ENCODE measurements at places on chromosomes 11 and 22.

- DNase-seq: no peak
These were observed 7.0 kb upstream of the CASP12 start for GRCh38 chr11:104905271-104905670.

DNA sequence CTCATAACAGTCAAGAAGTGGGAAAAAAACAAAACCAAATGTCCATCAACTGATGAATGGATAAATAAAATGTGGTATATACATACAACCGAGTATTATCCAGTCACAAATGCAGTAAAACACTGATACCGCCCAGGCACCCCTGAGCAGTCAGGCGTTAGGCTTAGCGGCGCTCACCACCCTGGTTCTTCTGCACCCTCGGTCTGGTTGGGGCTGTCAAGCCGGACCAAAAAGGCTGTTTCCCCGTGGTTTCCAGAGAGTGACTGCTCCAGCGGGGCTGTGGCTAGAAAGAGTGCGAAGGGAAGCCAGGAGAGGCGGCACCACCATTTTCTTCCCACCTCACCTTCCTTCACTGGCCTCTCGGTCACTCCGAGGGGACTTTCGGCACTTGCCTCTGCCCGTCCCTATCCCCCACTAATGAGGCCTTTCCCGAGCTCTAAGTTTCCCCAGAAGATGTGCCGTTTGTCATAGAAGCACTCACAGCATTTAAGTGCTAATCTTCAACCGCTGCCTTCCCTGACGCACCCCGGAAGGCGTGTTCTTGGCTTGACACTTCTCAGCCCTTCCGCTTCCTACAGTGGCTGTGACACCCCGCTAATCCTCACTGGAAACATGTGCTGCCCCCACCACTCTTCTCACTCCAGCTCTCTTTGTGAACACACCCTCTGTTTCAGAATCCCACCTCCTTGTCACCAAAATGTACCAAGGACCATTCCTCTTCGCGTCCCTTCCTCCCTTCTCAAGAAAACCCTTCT is 42.4 kb downstream of the FCHSD2 start:
- DNase-seq: no peak

- DNase-seq: no peak
These were observed 142.4 kb downstream of the MPPED1 start for GRCh38 chr22:43554259-43554636.

DNA sequence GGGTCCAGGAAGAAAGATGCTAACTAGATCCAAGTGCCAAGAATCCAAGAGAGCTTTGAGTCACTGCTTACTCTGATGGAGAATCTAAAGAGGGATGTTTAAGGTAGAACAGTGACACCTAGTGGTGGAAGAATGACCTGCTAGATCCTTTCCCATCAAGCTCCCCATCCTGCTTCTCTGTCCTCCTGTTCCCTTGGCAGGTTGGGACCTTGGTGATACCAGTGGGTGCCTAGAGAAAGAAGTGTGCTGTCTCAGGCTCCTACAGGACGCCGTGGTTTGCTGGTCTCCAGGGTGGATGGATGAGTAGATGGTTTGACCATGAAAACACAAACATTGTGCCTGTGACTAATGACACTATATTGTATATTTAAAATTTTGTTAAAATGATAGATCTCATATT is 383.7 kb downstream of the TMEM135 start:
- peak; percentile 5 for DNase-seq

DNA sequence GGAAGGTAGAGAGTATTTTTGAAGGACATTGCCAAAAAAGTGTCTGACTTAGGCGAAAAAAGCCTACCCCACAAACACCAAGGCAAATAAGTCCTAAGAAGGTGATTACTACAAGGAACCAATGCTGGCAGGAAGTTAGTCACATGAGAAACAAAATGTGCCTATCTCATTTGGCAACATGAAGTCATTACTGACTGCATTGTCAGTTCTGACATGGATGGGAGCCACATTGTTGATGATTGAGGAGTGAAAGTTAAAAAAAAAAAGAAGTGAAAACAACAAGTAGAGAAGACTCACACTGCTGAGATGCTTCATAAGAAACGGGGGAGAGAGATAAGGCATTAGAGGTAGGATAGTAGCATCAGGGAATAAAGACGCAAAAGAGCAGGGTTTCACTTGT is 141.5 kb upstream of the FAT3 start:
- DNase-seq: no peak

DNA sequence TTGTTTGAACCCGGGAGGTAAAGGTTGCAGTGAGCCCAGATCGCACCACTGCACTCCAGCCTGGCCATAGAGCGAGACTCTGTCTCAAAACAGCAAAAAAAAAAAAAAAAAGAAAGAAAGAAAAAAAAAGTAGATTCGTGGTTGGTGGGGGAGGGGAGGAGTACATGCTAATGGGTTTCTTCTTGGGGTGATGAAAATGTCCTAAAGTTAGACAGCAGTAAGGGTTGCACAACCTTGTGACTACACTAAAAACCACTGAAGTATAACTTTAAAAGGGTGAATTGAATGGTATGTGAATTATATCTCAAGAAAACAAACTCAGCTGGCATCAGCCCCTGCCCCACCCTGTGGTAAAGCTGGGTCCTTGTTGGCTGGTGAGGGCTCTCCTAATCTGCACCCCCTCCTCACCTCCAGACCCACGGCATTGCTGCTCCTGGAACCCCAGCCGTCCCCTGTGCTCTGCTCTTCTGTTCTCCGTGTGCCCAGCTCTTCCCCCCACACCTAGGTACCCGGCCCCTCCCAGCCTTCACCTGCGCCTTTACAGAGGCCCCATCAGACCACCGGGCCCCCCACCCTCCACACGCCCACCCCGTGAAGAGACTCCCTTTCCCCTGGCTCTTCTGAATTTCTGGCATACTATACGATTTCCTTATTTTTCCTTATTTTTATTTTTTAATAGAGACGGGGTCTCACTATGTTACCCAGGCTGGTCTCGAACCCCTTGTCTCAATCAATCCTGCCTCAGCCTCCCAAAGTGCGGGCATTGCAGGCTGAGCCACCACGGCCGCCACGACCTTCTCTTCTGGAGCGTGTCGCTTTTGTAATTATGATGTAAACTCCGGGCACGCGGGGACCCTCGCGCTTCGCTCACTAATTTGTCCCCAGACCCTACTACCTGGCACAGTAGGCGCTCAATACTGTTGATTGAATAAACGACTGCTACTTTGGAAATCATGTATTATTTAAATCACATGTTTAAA is 924 bp upstream of the FADD start:
- DNase-seq: no peak

DNA sequence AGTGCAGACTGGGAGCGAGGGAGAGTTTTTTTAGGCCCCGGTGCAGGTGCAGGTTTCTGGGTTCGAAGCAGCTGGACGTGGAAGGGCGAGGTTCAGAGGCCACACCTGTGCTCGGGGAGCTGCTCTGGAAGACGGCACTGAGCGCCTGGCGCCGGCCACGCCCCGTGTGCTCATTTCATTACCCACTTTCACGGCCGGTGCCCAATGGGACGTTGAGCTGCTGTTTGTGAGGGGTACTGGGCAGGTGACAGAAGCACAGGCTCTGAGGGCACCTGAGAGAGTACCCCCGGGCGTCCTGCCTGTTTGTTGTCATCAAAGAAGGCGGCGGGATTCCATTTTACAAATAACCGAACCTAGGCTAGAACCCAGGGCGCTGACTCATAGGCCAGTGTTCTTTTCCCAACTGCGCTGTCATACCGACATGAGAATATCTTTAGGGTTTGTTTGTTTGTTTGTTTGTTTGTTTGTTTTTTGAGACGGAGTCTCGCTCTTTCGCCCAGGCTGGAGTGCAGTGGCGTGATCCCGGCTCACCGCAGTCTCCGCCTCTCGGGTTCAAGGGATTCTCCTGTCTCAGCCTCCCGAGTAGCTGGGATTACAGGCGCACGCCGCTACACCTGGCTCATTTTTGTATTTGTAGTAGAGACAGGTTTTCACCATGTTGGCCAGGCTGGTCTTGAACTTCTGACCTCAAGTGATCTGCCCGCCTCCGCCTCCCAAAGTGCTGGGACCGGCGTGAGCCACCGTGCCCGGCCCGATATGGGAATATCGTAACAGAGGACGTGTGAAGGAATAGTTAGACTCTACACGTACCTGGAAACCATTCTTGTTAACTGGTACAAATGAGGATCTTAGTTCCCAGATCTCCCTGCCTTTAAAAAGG is 16.6 kb upstream of the SPTBN2 start:
- DNase-seq: peak; percentile 21
